ENCODE measurements at places on chromosomes 12 and 14. TPM values are rescaled to one million over a fixed set of nuclear protein-coding genes. Genes with fewer than 3 reads are reported as not detected.

GRCh38 chr12:124713436-124714082, 146.1 kb upstream of the NCOR2 start:
- peak overlapping the region; percentile 76 for H3K4me3 ChIP-seq
- peak overlapping the region; percentile 79 for H3K27ac ChIP-seq
- H3K36me3 ChIP-seq: no peaks in the 10 kb centered on the region
- peaks cover 35% of the 10 kb centered on the region for H3K4me1 ChIP-seq

DNA sequence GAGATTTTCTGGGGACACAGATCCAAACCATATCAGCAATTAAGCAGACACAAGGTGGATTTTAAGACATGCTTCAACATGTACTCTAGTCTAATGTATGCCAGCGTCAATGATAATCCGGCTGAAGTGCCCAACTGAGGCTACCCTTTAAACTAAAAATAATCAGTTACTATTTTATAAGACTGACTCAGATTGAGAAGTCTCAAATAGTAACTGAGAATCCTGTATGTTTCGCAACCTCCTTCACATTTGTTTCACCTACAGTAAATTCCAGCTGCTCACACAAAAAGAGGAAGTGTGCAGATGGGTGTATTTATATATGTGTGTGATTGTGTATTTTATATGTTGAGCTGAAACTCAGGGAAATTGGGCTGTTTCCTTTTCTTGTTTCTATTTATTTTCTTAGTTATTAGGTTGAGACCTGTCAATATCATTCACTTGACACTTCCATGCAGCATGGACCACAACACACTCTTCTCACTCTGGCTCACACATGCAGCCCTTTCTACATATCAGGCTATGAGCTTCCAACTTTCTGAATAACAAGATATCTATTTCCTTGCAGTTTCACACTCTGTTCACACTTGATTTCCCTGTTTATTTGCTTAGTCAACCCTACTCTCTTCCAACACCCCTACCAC, 1224.9 kb upstream of the TMEM132C start:
- no peak overlapping the region for H3K4me3 ChIP-seq
- H3K27ac ChIP-seq: no peak overlapping the region
- H3K4me1 ChIP-seq: peaks cover 64% of the 10 kb centered on the region
- H3K36me3 ChIP-seq: no peaks in the 10 kb centered on the region

DNA sequence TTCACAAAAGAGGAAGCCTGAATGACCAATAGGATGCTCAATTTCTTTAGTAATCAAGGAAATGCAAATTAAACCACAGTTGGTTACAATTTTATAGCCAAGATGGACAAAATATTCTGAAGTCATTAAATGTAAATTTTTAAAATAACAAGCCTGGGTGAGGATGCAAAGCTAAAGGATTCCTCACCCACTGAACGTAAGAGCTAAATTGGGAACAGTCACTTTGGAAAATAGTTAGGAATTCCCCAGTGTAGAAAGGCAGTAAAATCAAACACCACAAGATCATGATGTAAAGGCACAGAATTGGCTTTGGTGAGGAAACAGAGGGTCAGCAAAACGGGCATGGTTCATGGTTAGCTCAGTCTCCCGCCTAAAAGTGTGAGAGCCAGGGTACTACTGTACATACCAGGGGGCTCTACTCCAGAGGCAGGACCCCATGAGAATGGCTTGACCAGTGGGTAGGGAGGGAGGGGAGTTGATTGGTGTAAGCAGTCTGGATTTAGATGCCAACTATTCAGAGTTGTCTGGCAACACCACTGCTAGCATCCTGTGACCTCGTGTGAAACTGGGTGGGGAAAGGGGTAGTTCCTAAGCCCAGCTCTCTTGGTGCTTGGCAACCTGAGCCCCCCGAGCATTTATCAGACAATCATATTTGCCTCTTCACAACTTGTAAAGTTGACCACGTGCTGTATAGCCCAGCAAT, 213.4 kb upstream of the EGLN3 start:
- H3K4me3 ChIP-seq: no peak overlapping the region
- no peak for DNase-seq
- no peaks in the 10 kb centered on the region for H3K4me1 ChIP-seq
- no peak overlapping the region for H3K27ac ChIP-seq
- H3K36me3 ChIP-seq: no peaks in the 10 kb centered on the region

GRCh38 chr12:25058012-25058411, 109.1 kb upstream of the BCAT1 start:
- H3K36me3 ChIP-seq: no peaks in the 10 kb centered on the region
- no peak for DNase-seq

DNA sequence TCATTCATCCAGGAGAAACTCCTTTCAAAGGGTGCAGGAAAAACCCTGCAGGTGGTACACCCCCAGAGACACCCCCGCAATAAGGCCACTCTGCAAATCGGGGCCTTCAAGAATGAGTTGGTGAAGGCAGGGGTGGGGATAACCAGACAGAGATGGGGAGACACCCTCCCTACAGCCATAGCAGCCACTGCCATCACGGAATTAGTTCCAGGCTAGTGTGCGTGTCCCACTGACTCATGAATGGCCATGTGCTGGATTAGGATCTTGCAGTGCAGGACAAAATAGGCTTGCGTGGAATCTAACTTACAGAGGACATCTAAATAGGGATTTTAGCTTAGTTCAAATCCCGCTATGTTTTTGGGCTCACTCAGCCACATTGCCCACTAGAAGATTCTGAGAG, 37.8 kb downstream of the SPRING1 start:
- no peak overlapping the region for H3K27ac ChIP-seq
- no peaks in the 10 kb centered on the region for H3K36me3 ChIP-seq
- peak; percentile 27 for DNase-seq
- H3K27me3 ChIP-seq: peaks cover 4% of the 10 kb centered on the region
- peaks cover 6% of the 10 kb centered on the region for H3K4me1 ChIP-seq

GRCh38 chr14:100834082-100834793, 8.3 kb downstream of the MEG3 start:
- DNase-seq: no peak
- H3K4me3 ChIP-seq: no peak overlapping the region
- H3K27ac ChIP-seq: no peak overlapping the region
- peaks cover 33% of the 10 kb centered on the region for H3K4me1 ChIP-seq
- peaks cover 31% of the 10 kb centered on the region for H3K36me3 ChIP-seq

- DNase-seq: no peak
- peaks cover 9% of the 10 kb centered on the region for H3K27me3 ChIP-seq
- H3K27ac ChIP-seq: no peak overlapping the region
- no peaks in the 10 kb centered on the region for H3K36me3 ChIP-seq
- H3K4me3 ChIP-seq: no peak overlapping the region
- peaks cover 3% of the 10 kb centered on the region for H3K4me1 ChIP-seq
These were observed 3.9 kb downstream of the STAC3 start for GRCh38 chr12:57247041-57247440.

DNA sequence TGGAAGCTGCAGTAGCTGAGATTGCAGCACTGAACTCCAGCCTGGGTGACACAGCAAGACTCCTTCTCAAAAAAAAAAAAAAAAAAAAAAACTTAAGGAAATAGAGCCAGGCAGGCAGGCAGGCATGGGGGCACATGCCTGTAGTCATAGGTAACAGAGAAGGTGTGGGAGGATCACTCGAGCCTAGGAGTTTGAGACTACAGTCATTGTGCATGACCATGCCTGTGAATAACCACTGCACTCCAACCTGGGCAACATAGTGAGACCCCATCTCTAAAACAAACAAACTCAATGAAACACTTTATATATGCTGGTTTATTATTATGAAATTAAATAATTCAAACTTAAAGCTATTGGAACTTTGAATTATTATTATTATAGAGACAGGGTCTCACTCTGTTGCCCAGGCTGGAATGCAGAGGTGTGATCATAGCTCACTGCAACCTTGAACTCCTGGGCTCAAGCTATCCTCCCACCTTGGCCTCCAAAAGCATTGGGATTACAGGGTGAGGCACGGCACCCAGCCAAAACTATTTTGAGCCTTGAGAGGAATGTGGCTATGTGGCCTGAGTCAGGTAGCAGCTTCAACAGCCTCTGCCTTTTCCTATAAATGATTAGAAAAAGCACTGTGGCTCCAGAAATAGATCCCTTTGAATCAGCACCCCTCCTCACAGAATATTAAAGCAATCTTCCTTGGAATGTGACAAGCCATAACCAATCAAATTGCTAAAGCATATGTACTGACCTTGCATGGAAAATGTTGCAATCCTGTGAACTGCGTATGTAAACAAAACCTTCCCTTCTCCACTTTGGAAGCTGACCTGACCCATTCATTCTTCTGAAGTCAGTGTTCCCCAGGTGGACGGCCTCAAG, 34.7 kb upstream of the YY1 start:
- H3K4me3 ChIP-seq: no peak overlapping the region

- no peak overlapping the region for H3K27ac ChIP-seq
- DNase-seq: no peak
- H3K27me3 ChIP-seq: peaks cover 34% of the 10 kb centered on the region
- H3K36me3 ChIP-seq: no peaks in the 10 kb centered on the region
These were observed 24.4 kb downstream of the KCNA5 start for GRCh38 chr12:5068126-5068525.

DNA sequence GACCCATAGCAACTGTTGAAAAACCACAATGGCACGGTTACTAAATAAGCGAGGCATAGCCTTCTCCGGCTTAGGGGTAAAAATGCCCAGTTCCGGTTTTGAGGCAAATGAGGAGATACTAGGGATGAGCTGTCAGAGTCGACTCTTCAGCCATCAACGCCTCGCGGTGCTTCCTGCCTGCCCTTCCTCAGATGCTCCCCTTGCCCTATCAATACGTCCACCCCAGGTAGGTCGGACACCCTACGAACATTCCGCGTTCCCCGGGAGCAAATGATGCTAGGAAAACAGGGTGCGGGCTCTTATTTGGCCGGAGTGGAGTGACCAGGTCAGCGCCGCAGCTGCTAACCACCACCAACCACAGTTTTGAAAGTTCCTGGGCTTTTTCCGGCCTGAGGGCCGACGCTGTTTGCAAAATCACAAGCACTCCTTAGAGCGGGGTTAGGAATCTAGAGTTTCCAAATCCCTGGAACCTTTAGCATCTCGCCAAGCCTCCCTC, 1.2 kb downstream of the SRSF9 start:
- peak; percentile 46 for DNase-seq
- peaks cover 2% of the 10 kb centered on the region for H3K27me3 ChIP-seq
- H3K36me3 ChIP-seq: peaks cover 36% of the 10 kb centered on the region
- H3K4me1 ChIP-seq: peaks cover 38% of the 10 kb centered on the region
- H3K27ac ChIP-seq: peak overlapping the region; percentile 82

DNA sequence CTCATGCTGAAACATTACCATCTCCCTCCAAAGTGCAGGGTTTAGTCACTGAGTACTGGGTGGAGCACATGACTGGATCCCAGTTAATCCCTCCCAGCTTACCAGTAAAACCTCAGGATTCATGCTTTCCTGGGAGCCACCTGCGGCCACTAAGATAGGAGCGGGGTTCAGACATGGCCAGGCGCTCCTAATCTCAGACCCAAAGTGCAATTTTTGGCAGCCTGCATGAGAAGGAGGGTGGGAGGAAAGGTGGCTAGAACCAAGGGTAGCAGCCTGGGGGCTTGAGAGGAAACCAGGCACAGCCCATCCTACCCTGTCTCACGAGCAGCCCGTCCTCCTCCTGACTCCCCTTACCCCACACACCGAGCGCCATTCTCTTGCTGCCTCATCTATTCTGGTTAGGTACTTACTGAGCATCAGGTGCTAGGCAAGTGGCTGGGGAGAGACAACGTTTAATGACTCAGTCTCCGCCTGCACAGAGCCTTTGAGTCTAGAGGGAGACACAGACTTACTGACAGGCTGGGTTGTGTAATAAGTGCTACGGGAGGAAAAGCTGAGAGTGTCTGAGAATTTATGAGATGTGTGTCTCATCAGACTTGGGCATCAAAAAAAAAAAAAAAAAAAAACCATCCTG, 9.9 kb downstream of the GPRC5A start:
- peak; percentile 94 for DNase-seq
- peaks cover 13% of the 10 kb centered on the region for H3K27me3 ChIP-seq
- peak overlapping the region; percentile 88 for H3K27ac ChIP-seq
- peaks cover 28% of the 10 kb centered on the region for H3K36me3 ChIP-seq

DNA sequence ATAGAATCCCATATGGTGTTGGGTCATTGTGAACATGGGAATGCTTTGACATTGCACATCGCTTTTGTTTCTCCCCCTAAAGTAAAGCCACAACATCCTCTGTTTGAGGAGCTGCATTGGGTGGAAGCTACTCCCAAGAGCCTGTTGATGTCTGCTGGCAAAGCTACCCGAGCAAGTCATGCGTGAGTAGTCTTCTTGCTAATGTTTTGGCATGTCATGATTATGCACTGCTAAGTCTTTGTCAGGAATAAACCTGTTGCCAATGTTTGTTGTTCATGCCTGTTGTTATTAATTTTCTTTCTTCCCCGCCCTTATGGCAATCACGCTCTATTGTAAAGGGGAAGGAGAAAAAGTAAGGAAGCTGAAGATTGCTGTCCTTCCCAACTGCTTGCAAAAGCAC, 97.3 kb downstream of the EXOC5 start:
- H3K27me3 ChIP-seq: peaks cover 8% of the 10 kb centered on the region
- H3K36me3 ChIP-seq: no peaks in the 10 kb centered on the region

DNA sequence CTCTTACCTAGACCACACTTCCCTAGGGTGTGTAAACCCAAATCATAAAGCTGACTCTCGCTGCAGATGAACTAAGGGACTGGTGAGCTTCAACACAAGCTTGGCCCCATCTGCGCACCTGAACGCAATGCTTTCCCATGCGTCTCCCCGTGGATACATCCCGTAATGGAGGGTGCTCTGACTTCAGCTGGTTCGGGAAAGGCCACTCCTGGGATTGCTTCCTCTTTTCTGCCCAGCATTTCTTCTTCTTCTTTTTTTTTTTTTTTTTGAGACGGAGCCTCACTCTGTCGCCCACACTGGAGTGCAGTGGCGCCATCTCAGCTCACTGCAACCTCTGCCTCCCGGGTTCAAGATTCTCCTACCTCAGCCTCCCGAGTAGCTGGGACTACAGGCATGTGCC, 27.7 kb upstream of the ETFBKMT start:
- no peak overlapping the region for H3K27ac ChIP-seq
- no peaks in the 10 kb centered on the region for H3K36me3 ChIP-seq
- H3K4me3 ChIP-seq: no peak overlapping the region
- no peak for DNase-seq

- H3K4me1 ChIP-seq: peaks cover 50% of the 10 kb centered on the region
- H3K4me3 ChIP-seq: no peak overlapping the region
- H3K27ac ChIP-seq: no peak overlapping the region
- no peak for DNase-seq
- no peaks in the 10 kb centered on the region for H3K27me3 ChIP-seq
These were observed 7.3 kb upstream of the TRPV4 start for GRCh38 chr12:109840305-109841074.

DNA sequence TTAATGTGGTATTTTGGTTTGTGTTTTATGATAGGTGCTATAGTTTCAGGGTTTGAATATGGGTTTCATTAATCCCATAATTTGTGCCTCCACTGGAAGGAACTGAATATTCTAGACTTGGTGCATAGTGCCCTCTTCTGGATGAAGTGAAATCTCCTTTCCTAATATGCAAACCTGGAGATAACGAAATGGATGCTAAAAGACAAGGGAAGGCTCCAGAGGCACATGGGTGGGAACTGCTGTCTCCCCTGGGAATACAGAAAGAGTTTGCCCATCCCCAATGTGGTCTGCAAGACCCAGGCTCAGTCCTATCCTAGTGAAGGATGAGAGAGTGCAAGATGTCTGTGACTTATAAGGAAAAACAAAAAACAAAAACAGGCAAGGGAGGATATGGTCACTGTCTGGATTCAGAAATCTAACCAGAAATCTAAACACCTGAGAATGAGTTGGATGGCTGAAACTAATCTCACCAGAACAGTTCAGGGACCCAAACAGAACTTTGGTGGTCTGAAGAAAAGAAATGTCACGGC, 142.3 kb upstream of the TMPO start:
- H3K4me1 ChIP-seq: peaks cover 17% of the 10 kb centered on the region
- H3K4me3 ChIP-seq: no peak overlapping the region
- H3K27ac ChIP-seq: no peak overlapping the region
- H3K36me3 ChIP-seq: no peaks in the 10 kb centered on the region
- peaks cover 9% of the 10 kb centered on the region for H3K27me3 ChIP-seq
- DNase-seq: peak; percentile 52

Gene SAMD4A
- 42.0 TPM for total RNA-seq

Gene CLEC2A
- not detected for total RNA-seq

Gene TAS2R13
- not detected for total RNA-seq

Gene PLEKHD1
- not detected for total RNA-seq

Gene PTPRO
- not detected for total RNA-seq

Gene TAS2R30
- 0.34 TPM for total RNA-seq

Data from HFFc6 (cell line).